HEK293T (cell line): ENCODE measurements at places on chromosomes 12 and 14.
A peak's percentile ranks its signal among the peaks of the same experiment; 100 is the strongest.

- DNase-seq = peak; percentile 85
Observed at GRCh38 chr12:53099071-53099882, 1.8 kb downstream of the IGFBP6 start.

- no peak for DNase-seq
Observed at GRCh38 chr12:76232013-76232412, 116.2 kb downstream of the BBS10 start.

- DNase-seq = no peak
Observed at GRCh38 chr12:124478985-124479645, 88.3 kb downstream of the NCOR2 start.

DNA sequence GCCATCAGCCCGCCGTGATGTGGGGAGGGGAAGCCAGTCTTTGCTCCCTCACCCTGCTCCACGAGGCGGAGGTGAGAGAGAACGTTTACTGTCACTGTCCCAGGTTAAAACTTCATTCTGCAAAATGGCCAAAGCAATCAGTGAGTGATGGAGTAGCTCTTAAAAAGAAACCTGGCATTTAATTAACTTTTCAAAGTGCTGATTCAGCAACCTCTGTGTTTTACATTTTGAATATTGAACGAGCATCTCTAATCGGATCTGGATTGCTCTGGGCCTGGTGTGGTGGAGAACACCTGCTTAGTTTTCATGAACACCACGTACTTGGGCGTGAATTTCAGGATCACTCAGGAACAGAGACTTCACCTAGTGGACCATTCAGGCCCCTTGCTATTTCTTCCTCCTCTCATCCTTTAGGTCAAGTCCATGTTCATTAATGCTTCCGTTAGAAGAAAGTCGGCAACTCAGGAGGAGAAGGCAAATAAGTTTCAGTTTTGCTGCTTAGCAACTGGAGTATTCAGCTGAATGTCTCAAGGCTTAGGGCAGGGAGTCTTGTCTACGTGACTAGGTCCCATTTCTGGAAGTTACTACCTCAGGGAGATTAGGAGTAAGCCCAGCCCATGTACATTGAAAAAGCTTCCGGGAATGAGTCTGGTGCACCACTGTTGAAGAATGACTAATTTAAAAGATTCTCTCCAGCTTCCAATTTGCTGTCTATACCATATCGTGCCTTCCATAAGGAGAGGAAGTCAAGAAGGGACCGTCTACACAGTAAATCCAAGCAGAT, 68.2 kb downstream of the IFT43 start:
- DNase-seq = no peak

DNA sequence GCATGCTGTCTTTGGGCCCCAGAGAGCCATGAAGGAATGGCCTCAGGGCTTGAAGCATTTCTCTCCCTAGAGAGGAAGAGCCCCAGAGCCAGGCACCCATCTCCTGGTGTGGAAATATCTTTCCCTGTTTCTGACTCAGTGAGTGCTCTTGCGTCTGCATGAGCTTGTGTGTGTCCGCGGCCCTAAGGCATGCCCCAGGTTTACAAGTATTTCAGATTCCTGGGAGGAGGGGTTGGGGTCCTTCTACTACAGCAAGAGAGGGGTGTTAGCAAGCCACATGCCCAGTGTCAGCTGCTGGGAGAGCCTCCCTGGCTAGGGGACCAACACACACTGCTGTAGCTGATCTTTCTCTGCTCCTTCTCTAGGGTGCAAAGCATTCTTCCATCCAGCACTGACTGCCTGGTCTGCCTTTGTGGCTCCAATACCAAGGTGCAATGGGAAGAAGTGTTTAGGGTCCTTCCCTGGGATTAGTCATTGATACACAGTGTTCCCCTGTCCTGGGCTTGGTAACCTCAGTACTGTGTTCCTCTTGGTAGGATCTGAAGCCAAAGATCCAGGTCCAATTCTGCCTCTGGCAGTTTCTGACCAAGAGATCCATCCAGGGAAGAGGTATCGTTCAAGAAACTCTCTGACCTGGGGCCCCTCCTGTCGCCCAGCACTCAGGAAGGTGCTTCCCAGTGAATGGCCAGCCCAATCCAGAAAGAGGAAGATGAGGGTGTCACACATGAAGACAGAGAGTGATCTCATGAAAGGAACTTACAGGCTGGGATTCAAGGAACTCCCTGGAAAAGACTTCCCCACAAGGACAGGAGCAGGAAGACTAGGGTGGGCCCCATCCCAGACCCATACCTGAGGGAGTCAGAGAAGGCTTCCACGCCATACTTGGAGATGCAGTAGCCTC, 3.1 kb downstream of the RDH16 start:
- DNase-seq = no peak

GRCh38 chr14:74671789-74672188, 41.1 kb downstream of the AREL1 start:
- no peak for DNase-seq

DNA sequence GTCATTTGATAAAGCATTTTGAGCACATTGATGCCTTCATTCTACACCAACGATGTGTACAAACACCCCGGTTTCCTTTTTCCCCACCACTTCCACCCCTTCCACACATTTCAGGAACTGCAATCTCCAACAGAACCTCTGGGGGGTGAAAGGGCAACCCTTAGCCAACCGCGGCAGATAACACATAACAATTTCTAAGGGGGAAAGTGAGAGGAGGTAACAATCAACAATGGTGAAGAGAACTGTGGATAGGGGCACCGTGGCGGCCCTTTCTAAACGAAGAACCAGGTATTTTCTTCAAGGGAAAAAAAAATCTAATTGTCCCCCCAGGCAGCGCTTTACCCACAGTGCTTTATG, 1.1 kb downstream of the KITLG start:
- DNase-seq = peak; percentile 50

DNA sequence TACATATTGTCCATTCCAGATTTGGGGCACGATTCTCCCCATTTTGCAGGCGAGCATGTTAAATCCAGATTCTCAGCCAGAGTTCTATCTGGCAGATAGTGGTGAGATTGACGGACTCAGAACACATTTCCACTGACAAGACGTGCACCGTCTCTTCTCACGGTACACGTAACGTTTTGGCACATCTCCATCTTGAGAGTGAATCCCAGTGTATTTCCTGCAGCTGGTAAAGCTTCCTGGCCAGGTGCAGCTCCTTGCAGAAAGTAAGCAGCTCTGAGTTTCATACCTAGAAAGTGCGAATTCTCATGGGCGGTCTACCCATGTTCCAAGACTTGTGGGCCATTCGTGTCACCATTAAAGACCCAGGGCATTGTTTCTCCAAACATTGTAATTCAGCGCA, 102.6 kb downstream of the TSPAN9 start:
- DNase-seq = no peak

GRCh38 chr12:131917711-131918306, 11.3 kb upstream of the PUS1 start:
- no peak for DNase-seq

DNA sequence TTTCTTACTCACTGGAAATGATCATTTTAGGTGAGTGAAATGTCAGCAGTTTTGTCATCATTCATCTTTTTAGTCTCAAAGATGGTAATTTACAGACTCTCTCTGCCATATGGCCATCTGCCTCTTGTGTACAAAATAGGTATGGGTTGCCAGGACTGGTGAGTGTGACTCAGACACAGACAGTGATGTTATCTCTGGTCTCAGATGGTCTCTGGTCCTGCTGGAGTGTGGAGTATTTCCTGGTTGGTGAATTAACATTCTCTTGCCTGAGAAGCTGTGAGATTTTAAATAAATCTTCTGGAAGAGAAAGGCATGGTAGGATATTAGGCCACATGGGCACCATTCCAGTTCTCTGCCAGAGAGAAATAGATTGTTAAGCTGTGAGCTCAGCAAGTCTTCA, 207.0 kb downstream of the ATP23 start:
- no peak for DNase-seq

DNA sequence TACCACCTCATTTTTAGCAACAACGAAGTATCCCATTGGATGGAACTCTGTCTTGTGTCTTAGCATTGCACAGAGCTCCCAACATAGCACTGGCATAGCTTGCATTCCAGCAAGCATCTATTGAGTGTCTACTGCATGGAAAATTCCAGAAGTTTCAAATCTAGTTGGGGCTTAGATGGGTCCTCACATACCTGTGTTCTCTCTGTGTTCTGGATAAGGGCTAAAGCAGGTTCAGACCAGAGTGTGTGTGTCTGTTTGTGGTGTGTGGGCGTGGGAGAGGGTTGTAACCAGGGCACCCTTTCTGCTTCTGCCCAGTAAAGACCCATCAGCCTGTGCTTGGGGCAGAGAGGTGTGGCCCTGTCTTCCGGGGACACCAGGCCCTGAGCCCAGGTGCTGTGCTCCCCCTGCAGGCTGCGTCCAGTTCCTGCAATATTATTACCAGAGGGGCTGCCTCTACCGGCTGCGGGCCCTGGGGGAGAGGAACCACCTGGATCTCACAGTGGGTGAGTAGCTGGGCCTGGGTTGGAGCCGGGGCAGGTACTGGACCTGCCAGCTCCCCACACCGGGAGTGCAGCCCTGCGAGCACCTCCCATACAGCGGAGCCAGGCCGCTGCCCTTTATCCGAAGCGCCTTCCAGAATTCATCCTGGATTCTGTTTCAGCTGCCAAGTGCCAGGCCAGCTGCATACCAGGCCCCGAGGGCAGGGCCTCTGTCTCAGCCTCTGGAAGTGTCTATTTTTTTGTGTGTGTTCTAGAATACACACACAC, 20.3 kb downstream of the RHOF start:
- DNase-seq = peak; percentile 87

GRCh38 chr14:100165376-100165775, 5.9 kb upstream of the DEGS2 start:
- DNase-seq = no peak

DNA sequence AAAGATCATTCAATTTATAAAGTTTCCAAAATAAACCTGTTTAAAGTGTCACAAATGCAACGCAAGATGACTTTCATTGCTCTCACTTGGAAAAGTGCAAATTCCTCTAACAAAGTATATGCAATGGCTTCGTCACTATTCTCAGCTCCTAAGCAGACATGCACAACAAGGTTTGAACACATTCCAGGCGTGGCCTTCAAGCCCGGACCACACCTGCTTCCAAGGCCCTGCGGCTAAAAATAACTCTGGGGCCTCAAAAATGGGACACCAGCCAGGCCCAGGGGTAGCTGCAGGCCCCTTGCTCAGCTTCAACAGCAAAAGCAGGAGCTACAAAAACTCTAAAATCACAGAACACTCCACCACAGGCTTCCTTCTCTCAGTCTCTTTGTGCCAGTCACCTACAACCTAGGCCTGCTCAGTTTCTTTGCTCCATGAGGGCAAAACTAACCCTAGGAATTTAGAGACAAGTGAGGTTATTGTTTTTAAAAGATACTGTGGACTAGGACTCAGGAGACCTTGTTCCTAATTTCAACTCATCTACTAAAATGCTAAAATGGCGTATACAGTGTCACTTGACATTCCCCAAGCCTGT, 29.3 kb downstream of the DUSP16 start:
- no peak for DNase-seq

DNA sequence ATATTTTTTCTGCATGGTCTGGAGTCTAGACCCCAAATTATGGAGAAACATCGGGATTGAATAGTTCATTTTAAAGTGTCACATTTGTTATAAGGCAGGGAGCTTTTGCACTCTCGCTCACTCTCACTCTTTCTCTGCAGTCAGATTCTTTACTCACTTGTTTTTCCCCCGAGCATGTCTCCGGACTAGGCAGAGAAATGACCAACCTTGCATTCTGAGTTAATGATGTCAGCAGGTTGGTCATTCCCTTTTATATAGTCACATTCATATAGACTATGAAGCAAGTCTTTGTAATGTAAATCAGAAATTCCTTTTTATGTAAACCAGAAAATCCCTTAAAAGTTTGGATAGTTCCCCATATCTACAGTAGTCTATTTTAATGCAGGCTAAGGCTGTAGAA, 4.1 kb downstream of the C12orf75 start:
- DNase-seq = no peak

- DNase-seq = no peak
Observed at GRCh38 chr12:22803725-22804124, 178.8 kb downstream of the ETNK1 start.

GRCh38 chr12:122846622-122847515, 11.6 kb downstream of the HIP1R start:
- no peak for DNase-seq

- no peak for DNase-seq
Observed at GRCh38 chr14:74545386-74545785, 51.8 kb downstream of the ISCA2 start.
